Activated CD8-positive, alpha-beta memory T cell treated with anti-CD3 and anti-CD28 coated beads for 48 hours (primary cell): ENCODE measurements at places on chromosomes 13 and 19.

DNA sequence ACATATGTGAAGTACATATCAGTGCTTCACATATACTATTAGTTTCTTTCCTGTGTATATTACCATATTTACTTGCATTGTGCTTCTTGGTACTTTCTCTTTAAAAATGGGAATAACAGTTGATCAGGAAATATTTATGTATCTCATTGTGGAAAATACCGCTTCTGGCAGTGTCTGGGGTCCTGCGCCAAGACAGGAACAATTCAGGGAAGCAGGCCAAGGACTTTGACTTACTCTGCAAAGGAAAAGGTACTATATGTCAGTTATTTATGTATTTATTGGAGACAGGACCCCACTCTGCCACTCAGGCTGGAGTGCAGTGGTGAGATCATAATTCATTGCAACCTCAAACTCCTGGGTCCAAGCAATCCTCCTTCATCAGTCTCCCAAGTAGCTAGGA is 57.7 kb upstream of the NBEA start:
- no peak for DNase-seq

DNA sequence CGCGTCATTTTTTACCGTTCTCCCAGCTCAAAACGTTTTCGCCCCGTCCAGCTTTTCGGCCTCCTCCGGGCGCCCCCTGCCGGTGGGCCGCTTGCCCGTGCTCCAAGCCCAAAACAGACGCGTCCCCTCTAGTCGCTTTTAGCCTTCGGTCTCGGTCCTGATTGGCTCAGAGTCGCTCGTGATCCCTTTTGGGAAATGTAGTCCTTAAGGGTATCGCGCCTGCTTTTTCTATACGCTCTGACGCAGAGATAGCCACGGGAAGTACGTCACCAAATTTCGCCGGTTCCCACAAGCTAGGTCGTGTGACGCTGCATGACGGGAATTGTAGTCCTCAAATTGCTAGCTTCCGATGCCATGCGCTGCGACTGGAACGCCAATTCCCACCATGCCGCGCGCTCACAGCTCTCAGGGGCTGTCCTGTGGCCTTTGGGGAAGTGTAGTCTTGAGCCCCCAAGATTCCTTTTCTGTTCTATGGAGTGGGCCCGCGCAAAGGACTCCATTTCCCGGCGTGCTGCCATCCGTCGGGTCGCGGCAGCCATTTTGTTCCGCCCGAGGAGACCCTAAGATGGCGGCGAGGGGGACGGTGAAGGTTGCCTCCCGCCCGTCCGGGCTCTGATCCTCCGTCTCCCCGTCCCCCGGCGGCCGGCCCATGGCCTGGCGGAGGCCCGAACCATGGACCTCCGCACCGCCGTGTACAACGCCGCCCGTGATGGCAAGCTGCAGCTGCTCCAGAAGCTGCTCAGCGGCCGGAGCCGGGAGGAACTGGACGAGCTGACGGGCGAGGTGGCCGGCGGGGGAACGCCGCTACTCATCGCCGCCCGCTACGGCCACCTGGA is at the start of gene FEM1A:
Gene FEM1A, plus strand, starts transcription at position 552 of the 836 bp plus-strand sequence. Its CDS starts 121 bp downstream, at position 673.
- DNase-seq = peak; percentile 93

GRCh38 chr19:52453324-52454094 is at the start of gene ZNF578:
Gene ZNF578 (plus strand): TSS chr19:52453553. CDS start chr19:52501846, 48,293 bp downstream.
- DNase-seq = peak; percentile 13

DNA sequence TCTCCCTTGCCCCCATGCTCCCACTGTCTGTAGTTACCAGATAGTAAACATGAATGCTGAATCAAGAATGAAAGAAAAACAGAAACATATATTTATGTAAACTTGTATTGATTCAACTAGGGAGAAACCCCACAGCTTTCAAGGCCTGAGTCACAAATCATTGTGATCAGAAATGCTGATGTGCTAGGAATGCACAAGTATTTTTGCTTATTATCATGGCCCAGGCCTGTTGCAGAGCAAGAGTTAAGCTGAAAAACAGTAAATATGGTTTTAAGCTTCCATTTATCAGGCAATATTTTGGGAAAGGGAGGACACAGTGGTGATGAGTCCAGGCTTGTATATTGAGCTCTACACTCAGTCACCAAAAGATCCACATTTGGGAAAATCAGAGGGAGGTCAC is 669.6 kb downstream of the DIAPH3 start:
- DNase-seq = no peak

GRCh38 chr13:22161871-22162270 is 491.0 kb downstream of the FGF9 start:
- no peak for DNase-seq

- DNase-seq = no peak
These were observed 892.9 kb downstream of the OLFM4 start for GRCh38 chr13:53921473-53921872.

GRCh38 chr13:75633285-75633684 is 2.8 kb upstream of the LMO7 start:
- DNase-seq = no peak

DNA sequence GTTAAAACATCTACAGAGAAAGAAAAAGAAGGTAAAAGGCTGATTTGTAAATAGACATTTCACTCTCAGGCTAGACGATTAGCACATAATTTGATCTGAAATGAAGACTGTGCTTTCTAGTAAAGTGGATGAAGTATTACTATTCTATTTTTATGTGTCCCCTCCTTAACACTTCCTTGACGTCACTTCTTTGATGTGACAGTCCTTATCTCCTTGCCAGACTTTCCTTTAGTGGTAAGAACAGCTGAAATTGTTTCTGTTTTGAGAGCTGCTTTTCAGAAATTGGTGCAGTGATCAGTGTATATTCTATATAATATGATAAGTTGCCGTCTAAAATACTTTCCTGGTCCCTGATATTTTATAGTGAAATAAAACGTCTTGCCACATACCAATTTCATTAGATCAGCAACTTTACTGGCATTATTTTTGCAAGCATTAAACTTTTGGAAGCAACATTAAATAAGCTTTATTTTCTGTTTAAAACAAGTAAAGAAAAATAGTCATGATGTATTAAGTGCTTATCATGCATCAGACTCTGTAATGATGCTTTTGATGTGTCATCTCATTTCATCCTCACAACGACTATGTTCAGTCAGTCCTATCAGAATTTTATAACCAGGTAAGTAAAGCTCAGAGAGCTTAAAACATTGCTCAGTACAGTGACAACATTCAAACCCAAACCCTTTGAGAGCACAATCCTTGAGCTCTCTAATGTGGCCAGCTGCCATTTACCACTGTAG is 210.3 kb upstream of the PCDH9 start:
- no peak for DNase-seq

DNA sequence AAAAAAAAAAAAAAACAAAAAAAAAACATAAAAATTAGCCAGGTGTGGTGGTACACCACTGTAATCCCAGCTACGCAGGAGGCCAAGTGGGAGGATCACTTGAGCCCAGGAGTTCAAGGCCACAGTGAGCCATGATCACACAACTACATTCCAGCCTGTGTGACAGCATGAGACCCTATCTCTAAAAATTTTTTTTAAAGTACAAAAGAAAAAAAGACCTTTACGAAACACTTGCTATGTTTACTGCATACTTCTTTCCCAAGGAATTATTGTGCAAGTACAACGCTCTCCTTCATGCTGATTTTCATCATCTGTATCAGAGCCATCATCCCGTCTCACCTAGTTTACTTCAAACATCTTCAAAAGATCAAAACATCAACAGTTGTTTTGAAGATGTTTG is 28.6 kb upstream of the ZNF780A start:
- DNase-seq = no peak

- DNase-seq = no peak
These were observed 117.7 kb upstream of the GJB6 start for GRCh38 chr13:20349564-20350381.

DNA sequence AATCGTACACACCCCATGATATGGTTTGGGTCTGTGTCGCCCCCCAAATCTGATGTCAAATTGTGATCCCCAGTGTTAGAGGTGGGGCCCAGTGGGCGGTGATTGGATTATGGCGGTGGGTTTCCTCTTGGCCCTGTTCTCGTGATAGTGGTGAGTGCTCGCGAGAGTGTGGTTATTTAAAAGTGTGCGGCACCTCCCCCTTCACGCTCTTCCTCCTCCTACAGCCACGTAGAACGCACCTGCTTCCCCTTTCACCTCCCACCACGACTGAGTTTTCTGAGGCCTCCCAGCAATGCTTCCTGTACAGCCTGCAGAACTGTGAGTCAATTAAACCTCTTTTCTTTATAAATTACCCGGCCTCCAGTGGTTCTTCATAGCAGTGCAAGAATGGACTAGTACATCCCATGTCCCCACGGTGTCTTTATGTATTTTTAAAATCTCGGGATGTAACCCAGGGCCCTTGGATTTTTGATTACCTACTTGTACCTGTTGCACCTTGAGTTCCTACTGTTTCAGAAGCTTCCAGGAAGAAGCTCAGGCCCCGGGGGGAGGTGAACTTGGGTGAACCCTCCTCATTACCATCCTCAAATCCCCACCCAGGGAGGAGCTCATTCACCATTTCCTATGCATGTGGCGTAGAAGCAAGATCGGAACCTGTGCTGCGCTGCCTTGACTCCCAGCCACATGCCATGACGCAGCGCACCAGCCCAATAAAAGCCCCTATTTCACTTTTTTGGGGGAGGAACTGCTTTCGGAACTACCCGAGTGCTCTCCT is 52.4 kb downstream of the TEX29 start:
- no peak for DNase-seq

- no peak for DNase-seq
These were observed 129.5 kb upstream of the MCF2L start for GRCh38 chr13:112839356-112840105.

GRCh38 chr13:98858191-98858590 is 105.7 kb upstream of the SLC15A1 start:
- DNase-seq = no peak

DNA sequence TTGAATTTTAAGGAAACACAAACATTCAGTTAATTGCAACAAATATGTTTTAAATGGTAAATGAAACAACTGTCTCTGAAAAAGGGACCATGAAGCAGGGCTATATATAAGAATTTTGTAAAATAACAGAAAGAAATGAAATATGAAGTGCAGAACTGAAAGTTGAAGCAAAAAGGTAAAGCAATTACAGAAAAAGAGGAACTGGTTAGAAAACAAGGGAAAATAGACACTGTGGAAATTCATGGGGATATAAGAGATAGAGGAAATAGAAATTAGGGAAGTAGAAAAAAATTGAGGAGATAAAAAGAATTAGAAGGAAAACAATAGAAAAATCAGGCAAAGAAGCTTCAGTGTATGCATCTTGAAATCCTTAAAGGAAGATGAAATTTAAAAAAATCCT is 40.0 kb upstream of the TDRD3 start:
- no peak for DNase-seq

GRCh38 chr13:70723732-70724131 is 615.5 kb upstream of the KLHL1 start:
- no peak for DNase-seq

GRCh38 chr13:59665732-59666131 is 498.0 kb downstream of the DIAPH3 start:
- no peak for DNase-seq

- no peak for DNase-seq
These were observed 2.6 kb downstream of the POU2F2 start for GRCh38 chr19:42129399-42130253.

DNA sequence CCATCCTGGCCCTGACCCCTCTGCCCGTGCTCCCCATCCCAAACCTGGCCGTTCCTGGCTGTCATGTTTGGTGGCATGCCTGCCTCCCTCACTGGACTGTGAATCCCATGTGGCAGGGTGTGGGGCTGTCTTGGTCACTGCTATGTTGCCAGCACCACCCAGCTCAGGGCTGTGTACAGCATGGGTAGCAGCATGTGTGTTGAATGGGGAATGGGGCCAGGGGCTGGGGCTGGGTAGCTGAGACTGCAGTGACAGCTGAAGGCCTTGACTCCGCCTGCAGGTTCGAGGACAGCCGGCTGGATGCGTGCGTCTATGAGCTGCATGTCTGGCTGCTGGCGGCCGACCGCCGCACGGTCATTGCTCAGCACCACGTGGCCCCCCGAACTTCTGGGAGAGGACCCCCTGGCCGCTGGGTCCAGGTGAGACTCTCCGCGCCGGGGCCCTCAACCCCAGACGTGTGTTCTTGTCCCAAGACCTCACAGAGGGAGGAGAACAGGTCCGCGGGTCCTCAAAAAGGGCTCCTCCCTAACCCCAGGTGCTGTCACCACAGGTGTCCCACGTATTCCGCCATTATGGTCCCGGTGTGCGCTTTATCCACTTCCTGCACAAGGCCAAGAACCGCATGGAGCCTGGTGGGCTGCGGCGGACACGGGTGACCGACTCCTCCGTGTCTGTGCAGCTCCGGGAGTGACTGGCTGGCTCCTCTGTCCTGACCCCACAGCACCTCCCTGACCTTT is 3.5 kb downstream of the NCCRP1 start:
- DNase-seq = no peak

- no peak for DNase-seq
These were observed 10.9 kb downstream of the CHERP start for GRCh38 chr19:16531380-16531669.

- DNase-seq = no peak
These were observed 23.6 kb downstream of the DCAF15 start for GRCh38 chr19:13975870-13976269.

DNA sequence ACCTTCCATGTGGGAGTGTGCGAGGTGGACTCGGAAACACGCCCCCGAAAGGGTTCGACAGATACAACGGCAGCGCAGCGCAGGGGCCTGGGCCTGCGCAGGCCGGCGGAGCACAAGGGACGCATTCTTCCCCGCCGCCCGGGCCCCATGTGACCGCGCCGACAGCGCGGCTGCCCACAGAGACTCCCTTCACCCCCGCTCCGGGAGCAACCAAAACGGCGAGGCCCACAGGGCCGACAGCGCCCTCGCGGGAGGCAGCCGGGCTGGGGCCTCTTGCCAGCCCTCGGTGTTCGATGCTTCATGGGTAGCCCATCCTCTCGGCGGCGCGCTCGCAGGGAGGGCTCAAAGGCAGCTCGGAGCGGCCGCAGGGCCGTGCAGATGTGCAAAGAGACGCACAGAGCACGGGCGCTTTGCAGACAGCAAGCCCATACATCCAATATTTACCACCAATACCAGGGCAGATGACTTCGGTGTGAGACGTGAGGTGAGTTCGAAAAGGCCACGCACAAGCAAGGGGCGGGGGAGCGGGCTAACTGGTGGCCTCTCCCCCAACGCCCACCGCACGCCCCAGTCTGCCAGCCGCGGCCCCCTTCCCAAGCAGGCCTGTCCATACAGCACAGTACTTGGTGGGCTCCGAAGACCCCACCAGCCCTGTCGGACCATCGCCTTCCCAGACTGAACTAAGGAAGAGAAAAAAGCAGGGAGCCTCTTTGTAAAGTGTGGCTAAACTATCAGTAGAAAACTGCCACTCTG is 89.9 kb downstream of the CRYL1 start:
- no peak for DNase-seq

- DNase-seq = no peak
These were observed 15.1 kb upstream of the CACTIN start for GRCh38 chr19:3641515-3642269.

- no peak for DNase-seq
These were observed 36.7 kb upstream of the RBM26 start for GRCh38 chr13:79442706-79443105.
